ENCODE measurements at places on chromosomes 3 and 15.

- DNase-seq: no peak
Measured at GRCh38 chr3:132225664-132226063, 91.5 kb upstream of the ACP3 start.

DNA sequence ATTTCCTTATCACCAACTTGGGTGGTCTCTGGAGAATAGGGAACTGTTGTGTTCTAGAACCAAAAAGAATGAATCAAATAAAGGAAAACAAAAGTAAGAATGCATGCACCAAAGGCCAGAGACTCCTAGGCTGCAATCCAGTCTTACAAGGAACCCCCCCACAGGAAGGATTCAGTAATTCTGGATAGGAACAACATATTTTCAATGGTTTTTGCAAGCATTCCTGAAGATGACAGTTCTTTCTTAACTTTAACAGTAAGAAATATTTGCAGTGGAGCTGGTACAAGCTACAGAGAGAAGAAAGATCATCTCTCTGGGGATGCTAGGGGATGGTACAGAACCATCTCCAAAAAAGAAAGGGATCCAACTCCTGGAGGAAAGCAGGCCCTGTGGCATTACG, 116.2 kb upstream of the CHRM5 start:
- no peak for DNase-seq

DNA sequence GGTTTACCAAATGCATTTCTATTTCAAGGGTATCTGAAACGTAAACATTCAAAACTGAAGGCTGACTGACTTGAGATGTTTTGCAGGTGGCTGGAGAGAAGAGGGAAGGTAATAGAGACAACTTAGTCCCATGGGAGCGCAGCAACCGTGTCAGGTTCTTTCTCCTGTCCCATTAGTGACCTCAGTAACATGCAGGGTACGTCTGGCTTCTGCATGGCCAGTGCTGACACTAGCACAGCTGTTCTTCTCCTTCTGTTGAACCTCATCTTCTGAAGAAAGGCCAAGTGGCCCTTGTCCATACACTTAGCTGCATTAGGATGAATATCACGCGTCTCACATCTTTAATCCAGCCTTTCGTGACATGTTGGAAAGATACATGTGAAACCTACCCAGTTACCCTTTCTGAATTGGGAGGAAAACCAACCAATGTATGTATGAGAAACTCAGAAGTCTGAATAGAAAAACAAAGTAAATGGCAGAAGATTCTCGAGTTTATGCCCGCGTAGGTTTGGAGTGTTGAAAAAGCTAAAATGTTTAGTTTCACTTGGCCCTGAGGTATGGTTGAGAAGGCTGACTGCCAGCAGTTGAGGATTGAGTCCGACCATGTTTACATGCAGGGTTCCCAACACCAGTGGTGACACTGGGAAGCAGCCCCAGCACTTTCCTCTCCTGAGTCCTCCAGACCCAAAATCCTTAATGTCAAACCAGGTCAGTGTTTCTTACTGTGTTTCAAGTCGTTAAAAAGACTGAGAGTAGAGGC, 10.3 kb downstream of the NCBP2 start:
- no peak for DNase-seq

DNA sequence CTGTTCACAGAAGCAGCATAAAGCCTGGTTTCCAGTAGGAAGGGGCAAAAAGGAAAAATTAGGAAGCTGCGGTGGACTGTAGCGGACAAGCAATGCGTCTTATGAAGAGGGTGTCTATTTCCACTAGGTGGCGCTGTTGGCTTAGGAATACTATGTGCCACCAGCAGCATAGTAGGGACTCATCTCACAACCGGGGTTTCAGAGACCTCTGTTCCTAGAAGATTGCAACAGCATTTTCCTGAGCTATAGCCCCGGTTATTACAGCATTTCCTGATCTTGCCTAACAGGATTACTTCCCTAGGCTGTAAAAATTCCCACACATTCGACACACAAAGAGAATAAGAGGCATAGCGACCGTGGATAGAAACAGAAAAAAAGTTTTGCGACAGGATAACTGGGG, 683.0 kb downstream of the TBL1XR1 start:
- no peak for DNase-seq

- no peak for DNase-seq
Measured at GRCh38 chr15:52658955-52659354, 20.2 kb downstream of the ATOSA start.

GRCh38 chr3:183775781-183776180, 49.6 kb downstream of the MAP6D1 start:
- peak; percentile 57 for DNase-seq

DNA sequence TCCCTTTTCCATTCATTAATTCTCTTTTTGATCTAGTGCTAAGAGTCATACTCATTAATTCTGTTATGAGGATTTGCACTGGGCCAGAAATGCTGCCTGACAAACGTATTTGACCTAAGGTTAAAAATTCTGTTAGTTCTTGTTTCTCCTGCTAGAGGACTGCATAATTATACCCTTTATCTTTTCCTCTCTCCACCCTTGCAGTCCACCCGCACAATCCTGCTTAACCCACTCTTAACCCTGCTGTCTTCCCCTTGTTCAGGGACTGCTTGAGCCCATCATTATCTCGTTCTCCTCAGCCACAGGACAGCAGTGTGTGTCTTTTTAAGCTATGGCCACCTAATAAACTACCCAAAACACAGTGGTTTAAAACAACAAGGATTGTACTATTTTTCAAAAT, 31.1 kb upstream of the DYNC1LI1 start:
- DNase-seq: no peak

DNA sequence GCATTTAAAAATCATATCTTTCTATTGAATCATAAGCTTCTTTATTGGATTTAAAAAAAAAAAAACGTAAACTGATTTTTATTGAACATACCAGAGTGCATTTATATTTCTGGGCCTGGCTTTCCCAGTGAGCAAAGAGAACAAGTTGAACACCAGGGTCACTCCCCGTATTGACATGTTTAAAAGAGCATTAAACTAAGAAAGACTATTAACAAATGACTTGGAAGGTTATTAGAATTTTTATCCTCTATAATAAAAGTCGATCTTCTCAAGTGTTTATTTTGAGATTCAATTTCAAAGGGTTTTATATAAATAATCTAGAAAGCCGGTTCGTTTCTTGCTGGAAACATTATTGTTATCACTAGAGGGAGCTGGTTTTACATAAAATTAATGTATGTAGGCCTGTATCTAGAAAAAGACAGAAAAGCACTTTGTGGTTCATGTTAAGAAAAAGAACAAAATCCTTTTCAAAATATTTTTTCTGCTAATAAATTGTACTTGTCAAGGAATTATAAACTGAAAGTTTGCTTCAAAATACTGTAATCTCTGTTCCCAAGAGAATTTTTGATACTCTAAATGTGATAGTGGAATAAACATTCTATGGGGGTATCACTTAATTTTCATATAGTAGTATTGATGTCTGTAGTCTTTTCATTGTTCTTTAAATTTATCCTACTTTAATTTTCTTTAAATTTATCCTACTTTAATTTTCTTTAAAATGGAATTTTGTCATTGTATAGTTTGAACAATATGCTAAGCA, 321.8 kb upstream of the MME start:
- no peak for DNase-seq

DNA sequence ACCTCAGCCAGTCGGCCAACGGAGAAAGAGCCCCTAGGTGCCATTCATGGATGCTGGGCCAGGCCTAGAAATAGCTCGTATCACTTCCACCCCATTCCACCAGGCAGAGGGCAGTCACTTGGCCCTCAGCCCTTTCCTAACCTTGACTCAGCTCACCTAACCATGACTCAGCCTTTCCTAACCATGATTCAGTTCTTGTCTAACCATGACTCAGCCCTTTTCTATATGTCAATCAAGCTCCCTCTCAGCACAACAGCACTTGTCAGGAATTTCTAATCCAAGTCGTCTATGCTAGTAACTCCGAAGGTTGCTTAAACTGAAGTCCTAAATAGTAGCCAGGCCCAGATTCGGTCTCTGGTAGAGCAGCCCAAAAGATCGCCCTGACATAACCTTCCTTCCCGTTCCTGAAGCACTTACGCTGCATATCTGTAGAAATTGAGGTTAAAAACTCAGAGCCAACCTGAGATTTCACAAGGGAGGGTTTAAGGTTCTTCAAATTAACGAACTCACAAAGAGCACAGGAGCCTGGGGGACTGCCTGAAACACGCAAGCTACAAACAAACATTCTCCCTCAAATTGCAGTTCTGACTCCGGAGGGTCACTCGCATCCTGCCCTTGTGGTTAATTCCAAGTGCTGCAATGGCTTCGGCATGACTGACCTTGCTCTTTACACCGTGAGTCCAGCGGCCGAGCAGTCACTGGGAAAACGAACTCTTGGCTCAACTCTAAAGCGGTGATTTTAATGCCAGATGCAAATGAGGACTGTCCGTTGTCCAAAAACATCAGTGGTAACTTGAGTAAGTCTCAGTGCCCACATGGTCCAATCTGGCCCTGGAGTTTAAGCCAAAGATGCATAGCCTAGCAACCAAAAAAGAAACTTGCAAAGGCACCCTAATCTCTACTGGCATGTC, 99.9 kb downstream of the ADAMTS17 start:
- peak; percentile 61 for DNase-seq

DNA sequence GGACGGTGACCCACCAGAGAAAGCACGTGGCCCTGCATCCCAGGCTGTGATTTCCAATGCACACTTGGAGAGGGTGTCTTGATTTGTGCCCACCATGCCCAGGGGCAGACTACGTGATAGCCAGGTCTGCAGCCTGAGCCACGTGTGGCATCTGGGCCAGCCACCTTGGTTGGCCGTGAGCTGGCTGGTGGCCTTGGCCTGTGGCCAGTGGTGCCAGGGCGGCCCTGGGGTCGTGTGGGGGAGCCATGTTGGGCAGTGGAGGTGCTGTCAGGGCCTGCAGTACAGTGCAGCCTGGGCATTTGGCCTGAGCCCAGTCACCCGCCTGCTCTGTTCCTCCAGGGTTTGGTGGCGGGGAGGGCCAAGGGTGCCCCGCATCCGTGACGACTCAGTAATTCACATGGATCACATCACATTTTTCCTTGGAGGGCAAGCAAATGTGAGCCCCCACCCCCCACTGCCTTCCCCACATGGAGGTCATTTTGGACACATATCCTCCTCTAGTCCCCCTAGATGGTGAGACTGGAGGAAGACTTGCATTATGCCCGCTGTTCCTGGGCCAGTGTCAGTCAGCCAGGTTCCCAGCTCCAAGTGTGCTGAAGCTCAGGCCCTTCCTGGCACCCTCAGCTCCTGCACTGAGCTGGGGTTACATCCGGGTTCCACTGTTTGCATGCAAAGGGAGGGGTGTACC, 201.4 kb downstream of the UBE3A start:
- peak; percentile 74 for DNase-seq

- no peak for DNase-seq
Measured at GRCh38 chr3:16897254-16897926, 12.6 kb downstream of the PLCL2 start.

DNA sequence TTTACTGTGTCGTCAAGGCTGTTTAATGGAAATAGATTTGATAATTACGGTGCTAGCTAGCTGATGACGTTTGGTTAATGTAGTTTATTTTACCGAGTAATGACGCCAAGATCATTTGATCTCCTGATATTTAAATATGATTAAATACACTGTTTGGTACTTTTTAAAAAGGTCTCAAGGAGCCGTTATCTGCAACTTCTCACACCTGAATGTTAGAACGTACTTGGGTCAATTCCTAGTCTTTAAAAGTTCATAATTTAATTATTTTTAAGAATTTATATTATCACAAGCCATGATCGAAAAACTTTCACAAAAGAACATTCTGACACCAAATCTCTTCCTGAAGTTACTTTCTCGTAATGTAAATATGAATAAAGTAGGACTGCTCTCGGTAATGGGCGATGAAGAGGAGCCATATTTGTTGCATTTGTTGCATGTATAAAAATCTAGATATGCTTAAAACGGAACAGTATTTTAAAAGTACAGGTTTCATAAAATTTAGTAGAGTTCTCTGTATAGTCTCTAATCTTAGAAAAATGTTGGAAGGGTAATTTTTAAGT, 16.2 kb upstream of the CHD2 start:
- DNase-seq: no peak

GRCh38 chr3:72582211-72582878, 265.9 kb downstream of the SHQ1 start:
- no peak for DNase-seq

GRCh38 chr15:78875107-78875914, 2.6 kb downstream of the MORF4L1 start:
- no peak for DNase-seq

GRCh38 chr15:25700916-25701315, 162.2 kb downstream of the ATP10A start:
- DNase-seq: no peak

- DNase-seq: peak; percentile 95
Measured at GRCh38 chr15:64460206-64460723, at the start of gene ZNF609. Gene ZNF609, plus strand, starts transcription at chr15:64460578. Its CDS starts 38,842 bp downstream, at chr15:64499420.

GRCh38 chr3:146306656-146307455, 56.0 kb upstream of the PLSCR4 start:
- no peak for DNase-seq

DNA sequence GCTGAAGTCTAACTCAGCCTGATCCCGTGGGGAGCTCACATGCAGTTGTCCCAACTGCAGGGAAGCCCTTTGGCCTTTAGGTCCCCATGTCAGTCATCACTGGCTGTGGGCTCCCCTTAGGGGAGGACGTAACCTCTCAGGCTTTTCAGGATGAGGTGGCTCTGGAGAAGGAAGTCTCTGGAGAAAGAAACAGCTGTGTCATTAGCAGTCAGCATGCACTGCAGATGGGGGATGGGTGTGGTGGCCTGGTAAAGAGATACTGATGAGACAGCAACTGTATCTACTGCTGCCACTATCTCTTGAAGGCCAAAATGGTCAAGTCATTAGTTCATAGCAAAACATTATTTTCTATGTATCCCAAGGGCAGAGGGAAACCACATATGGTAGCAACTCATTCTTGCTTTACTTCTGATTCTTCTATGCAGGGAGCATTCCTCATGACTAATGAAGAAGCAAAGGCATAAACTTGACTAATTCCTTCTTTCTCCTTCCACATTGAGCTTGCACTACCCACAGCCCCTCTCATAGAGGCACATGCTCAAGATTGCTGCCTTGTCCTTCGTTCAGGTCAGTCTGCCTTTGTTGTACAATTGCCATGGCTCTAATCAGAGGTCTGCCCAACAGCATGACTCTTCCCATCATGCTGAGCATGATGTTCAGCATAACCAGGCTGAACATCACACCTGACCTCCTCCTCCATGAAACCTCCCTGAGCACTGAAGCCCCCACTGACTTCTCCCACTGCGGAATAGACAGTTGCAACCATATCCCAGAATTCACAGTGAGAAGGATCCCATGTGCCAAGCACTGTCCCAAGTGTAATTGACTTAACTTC, 47.8 kb upstream of the TMEM158 start:
- no peak for DNase-seq

DNA sequence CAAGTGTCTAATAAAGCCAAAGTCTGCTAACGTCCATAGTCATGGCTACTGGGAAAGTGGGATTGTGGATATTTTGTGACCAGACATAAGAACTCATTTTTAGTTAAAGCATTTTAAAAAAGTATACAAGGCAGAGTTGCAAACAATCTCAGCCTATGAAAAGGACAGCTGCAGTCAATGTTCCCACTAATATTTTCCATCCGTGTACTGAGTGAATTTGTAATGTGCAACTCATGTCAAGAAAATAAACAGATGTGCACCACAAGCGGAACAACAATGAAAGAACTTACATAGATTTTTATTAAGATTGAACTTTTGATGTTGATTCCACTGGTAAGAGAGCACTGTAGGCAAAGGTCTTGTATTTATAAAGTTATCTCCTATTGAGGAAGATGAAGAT, 231.3 kb upstream of the SEMA6D start:
- DNase-seq: no peak

GRCh38 chr3:168116279-168116678, 20.6 kb upstream of the GOLIM4 start:
- peak; percentile 66 for DNase-seq

All from aorta (tissue), 5 donors.